SK-MEL-5 (cell line): ENCODE measurements at places on chromosomes 7 and 10. TPM values are rescaled to one million over a fixed set of nuclear protein-coding genes. Genes with fewer than 3 reads are reported as not detected.

Gene PRRT4
- 0.37 and 0.85 TPM in 2 replicates for total RNA-seq

Gene PNLIPRP3
- total RNA-seq = 13.1 and 13.6 TPM in 2 replicates

DNA sequence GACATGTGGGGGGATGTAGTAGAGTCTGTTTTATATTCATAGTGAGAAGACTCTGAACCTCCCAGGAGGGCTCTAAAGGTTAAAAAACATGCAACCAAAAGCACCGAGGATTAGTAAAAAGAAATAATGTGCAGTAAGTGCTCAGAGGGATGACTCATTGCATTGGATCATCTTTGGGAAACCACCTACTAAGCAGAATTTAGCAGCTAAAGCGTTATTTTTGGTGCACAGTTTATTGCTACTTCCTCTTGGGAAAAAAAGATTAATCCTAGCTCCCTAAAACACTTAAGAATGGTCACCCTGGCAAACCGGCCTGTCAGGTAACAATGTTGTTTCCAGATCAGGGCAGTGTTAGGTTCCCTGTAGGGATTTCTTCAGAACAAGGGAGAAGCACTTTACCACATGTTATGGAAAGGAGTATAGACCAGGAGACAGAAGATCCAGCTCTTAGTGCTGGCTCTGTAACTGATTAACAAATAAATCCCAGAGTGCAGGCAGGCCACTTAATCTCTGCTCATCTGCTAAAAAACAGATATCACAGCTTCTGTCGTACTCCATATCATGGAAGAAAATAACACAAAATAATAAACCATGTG is 44.8 kb upstream of the FAM133B start:
- peak; percentile 37 for DNase-seq

DNA sequence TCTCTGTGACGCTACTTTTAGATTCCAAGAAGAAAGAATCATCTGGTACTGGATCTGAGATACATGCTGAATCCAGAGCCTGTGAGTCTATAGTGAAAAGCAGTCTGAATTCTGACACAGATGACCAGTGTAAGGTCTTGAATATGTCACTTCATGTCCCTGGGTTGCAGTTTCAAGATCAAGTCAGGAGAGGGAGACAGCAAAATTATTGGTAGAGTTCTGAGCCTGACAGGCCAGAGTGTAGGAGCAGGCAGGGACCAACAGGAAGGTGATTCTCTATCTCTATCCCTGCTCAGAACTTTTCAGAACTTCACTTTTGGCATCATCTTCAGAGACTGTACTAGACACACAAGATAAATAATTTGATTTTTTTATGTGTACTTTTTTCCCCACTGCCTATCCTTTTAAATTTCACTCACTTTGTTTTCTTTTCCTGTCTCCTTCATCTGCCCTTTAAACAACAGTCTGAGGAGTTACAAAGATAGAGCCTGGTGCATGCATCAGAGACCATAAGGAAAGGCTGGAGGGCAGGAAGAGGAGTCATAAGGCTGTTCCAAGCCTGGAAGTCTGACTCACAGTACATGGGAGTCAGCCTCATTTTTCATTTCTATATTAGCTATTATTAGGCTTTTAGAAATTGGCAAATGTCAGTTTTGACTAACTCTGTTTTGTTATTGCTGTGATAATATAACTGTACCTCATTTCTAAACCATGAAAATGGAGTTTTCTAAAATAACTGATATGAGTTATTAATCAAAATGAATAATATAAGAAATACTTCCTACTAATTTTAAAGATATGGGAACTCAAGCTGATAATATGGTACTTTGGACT is 120.2 kb upstream of the TMEM229A start:
- DNase-seq = peak; percentile 89

- DNase-seq = no peak
These were observed 6.5 kb upstream of the WASL start for GRCh38 chr7:123755338-123755737.

DNA sequence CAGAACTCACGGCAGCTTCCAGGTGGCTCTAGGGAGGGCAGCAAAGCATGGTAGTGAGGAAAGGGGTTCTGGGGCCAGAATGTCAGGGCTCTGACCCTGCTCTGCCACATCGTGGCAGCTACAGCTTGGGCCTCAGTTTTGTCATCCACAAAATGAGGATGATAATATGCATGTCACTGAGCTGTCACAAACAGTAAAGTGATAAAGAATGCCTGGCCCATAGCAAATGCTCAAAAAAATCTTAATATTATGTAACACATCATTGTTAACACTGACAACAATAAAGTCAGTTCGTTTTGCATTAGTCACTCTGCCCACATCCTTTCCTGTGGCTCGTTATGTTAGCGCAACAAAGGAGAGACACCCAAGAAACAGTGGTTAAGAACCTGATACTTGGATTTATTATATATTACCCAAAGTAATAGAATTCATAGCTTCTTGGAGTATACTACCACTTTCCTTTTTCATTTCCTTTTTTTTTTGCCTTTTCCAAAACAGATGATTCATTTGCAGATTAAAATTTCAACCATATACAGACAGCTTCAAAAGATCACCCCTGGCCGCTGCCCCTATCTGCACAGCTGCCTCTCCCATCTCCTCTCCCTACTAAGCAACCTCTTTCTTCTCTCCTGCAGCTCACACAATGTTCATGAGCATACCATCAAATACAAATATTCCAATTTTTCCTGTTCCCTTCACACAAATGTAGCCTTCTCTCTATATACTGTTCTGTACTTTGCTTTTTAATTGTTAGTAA is 45.5 kb upstream of the DDC start:
- no peak for DNase-seq

- DNase-seq = no peak
These were observed 99.7 kb downstream of the MAPK8 start for GRCh38 chr10:48406204-48406603.

GRCh38 chr7:32458025-32458424 is 32.2 kb downstream of the LSM5 start:
- no peak for DNase-seq

- DNase-seq = no peak
These were observed 4.7 kb downstream of the STOX1 start for GRCh38 chr10:68831961-68832455.

GRCh38 chr10:82981137-82981723 is 1106.2 kb downstream of the NRG3 start:
- DNase-seq = no peak

GRCh38 chr10:120286280-120286679 is 170.7 kb upstream of the PLPP4 start:
- no peak for DNase-seq

- no peak for DNase-seq
These were observed 22.2 kb downstream of the ZDHHC16 start for GRCh38 chr10:97468162-97468561.

- peak; percentile 1 for DNase-seq
These were observed 118.0 kb downstream of the OTUD1 start for GRCh38 chr10:23556727-23557440.

DNA sequence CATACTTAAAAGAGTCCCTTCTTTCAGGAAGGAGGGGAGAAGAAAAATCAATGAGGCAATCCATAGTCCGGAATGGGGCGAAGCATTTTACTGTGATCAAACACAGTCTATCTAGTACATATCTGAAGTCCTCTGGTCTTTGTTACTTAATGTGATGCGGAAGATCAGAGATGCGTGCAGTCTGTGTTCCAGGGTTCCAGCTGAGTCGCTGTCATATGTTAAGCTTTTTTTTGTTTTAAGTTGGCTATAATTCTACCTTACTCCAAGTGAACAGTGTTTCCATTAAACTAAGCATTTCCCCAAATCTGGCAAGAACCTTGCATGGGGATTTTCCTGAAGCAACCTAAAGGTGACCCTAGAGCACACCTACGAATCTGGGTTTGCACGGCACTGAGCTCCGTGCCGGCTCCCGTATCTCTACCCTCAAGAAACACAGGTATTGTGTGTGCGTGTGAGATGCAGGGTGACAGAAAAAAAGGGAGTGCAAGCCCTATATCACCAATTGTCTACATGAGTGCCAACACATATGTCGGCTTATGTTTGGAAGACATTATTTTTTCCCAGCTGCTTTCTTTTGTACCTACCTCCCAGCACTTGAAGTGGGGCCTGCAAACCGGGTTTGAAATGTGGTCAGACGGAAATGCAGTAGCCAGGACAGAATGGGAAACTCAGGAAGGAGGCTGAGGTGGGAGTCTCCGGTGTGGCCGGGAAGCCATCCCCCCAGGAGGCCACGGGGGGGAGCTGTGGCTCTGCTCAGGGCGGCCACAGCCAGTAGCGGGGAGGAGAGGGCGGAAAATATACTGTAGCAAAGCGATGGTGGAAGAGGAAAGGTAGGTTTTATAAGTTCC is 435.8 kb upstream of the MGMT start:
- peak; percentile 50 for DNase-seq

DNA sequence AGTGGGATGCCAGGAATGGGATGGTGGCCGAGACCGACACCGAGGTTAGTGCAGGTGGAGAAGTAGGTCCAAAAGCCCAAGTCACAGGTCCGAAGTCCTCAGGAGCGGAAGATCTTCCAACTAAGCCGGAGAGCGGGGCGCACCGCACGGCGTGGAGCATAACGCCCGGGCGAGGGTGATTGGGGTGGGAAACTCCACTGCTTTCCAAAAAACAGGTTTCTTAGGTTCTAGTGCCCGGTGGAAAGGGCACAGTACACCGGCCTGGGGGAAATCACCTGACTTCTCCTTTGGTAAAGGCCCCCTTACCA is 11.4 kb upstream of the SPAG6 start:
- no peak for DNase-seq

- DNase-seq = no peak
These were observed 216.2 kb downstream of the SEMA3D start for GRCh38 chr7:84970670-84971069.

- no peak for DNase-seq
These were observed 76.5 kb downstream of the FAM53B start for GRCh38 chr10:124667425-124668345.

- no peak for DNase-seq
These were observed 31.2 kb downstream of the TBXAS1 start for GRCh38 chr7:139860090-139860775.
